ENCODE measurements at places on chromosomes 3 and 15. TPM values are rescaled to one million over a fixed set of nuclear protein-coding genes. Genes with fewer than 3 reads are reported as not detected.

Gene SPINK8
- total RNA-seq = not detected

Gene C3orf20
- total RNA-seq = 0.44 TPM

Gene C3orf22
- not detected for total RNA-seq

Gene ILDR1
- total RNA-seq = 0.10 TPM

Gene CLRN1
- total RNA-seq = not detected

Gene CHRFAM7A
- total RNA-seq = 3.5 TPM

Gene SENP7
- 77.7 TPM for total RNA-seq

Gene PRRT3
- 3.0 TPM for total RNA-seq

Gene PLEKHO2
- 2.2 TPM for total RNA-seq

Gene KCNMB3
- 3.6 TPM for total RNA-seq

Gene FILIP1L
- total RNA-seq = 7.9 TPM

Gene NEO1
- 52.6 TPM for total RNA-seq

Gene PATL2
- 0.31 TPM for total RNA-seq

Gene GASK1A
- total RNA-seq = 0.19 TPM

Gene CCR8
- 0.44 TPM for total RNA-seq

Gene CPA3
- not detected for total RNA-seq

Gene IL16
- total RNA-seq = 1.1 TPM

Gene AMIGO3
- 3.8 TPM for total RNA-seq

Gene EPHA3
- 45.8 TPM for total RNA-seq

Gene IQCF5
- not detected for total RNA-seq

Gene ARGFX
- total RNA-seq = 0.49 TPM

Gene PIAS1
- 30.5 TPM for total RNA-seq

Gene RLBP1
- total RNA-seq = not detected

Gene HEG1
- 173 TPM for total RNA-seq

Gene COPB2
- 169 TPM for total RNA-seq

Gene CPN2
- total RNA-seq = 0.14 TPM

Gene GABRG3
- total RNA-seq = 0.83 TPM

Gene ZPLD1
- 0.16 TPM for total RNA-seq

Gene NR2E3
- total RNA-seq = 1.4 TPM

Data from motor neuron (in vitro differentiated cells).